ENCODE measurements at places on chromosomes 6 and 20.

DNA sequence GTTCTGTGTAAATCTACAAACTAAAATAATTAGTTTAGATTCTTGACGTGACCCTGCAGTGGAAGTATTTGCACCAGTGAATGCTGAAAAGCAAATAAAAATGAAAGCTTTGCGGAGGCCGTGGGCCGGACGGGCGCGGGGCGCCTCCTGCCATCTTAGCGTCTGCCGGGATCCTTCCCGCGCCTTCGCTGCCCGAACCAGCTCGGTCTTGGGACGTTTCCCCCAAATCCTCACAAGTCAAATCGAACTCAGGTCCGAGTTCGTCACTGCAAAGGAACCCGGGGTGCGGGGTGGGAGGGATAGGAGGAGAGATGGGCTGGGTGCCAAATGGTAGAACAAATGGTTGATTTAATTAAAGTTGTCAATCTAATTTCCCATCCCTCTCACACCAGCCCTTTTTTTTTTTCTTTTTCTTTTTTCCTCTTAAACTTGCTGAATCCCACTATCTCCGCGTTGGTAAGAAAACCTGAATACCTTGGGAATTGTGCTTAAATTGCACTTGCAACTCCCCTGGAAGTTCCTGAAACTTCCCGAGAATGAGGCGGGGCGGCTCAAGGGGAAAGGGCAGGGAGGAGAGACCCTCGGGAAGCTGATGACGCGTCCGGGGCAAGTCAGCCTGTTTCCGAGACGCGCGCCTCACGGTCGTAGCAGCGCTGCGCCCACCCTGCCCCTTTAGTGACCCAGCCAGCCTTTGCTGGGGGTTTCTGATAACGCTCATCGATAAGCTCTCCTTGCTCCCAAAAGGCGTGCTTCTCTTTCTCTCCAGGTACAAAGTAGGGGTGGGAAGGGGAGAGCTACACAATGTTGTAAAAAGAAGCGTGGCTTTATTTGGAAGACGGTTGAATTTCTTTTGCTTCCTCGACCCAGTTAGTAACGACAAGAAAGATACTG, 1.8 kb downstream of the GJA1 start:
- DNase-seq, result no peak

DNA sequence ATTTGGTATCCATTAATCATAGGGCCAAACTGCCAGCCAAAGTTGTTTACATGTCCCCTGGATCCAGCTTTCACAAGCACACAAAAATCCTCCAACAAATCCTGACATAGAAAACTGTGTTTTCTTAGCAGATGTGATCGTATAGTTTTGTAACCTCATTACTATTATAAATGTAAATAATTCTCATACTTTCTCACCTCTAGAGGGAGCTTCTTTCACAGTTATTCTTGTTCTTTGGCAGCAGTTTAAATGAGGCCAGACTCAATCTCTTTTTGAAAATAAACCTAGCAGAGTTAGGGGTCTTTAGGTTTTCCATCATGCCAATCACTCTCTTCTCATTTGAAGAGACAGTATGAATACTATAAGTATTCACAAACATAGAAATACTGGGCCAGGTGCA, 17.0 kb upstream of the ZNF318 start:
- DNase-seq, result no peak

DNA sequence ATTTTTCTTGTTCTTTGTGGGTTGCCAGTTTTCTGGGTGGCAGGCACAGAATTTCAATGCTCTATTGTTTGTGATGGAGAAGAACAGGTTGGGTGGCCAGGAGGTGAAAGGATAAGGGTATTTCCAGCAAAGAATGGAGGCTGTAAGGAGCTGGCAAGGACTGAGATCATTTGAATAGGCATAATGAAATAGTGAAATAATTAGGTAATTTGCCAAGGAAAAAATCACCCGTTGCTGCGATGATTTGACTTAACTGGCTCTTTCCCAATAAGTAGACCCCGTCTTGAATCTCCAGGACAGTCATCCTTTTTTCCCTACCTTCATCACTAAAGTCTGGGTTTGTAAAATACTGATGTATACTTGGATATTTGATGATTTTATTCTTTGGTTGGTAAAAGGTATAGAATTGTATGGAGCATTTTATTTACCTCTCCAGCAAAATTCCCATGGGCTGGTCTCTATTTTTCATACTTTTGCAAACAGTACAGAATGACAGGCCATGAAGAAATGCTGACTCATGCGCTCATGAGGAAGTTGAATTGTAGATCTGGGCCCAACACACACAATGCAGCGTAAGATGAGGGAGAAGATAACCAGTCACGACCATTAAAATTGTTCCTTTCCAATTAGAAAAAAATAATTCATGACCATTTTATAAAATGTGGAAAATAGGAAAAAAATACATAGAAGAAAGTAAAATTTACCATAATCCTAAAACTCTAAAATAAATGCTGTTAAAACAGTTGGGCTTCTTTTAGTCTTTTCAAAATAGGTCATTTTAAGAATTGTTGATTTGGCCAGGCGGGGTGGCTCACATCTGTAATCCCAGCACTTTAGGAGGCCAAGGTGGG, 2.4 kb upstream of the GCNT2 start:
- DNase-seq, result no peak

GRCh38 chr20:62294516-62294915, 8.3 kb upstream of the ADRM1 start:
- no peak for DNase-seq

Measured in osteocyte (in vitro differentiated cells).